Osteocyte (in vitro differentiated cells): ENCODE measurements at places on chromosomes 4 and X.
A peak's percentile ranks its signal among the peaks of the same experiment; 100 is the strongest.

GRCh38 chr4:16721613-16722291 lies 176.7 kb downstream of the LDB2 start:
- DNase-seq: no peak

DNA sequence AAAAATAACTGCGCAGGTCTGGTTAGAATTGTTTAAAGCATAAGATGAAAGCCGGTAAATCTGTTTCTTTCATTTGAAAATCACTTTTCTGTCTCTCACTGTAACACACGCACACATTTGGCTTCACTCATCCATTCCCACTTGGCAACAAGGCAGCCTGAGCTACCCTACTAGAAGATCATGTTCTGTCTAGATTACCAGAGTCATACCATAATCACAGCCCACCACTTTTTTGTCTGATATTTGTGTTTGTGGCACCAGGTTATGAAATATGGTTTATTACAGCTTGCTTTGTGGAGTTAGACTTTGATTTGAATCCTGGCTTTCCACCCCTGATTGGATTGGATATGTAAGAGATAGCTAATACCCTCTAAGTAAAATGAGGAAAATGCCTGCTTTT lies 2.2 kb downstream of the USO1 start:
- DNase-seq: no peak

- DNase-seq: no peak
Measured at GRCh38 chr4:112516066-112516470, at the start of gene NEUROG2. Gene NEUROG2, minus strand, starts transcription at chr4:112516180. Its CDS starts 705 bp downstream, at chr4:112515475.

GRCh38 chrX:19070555-19070994 lies 51.7 kb downstream of the ADGRG2 start:
- DNase-seq: no peak

GRCh38 chr4:41785665-41786064 lies 37.1 kb upstream of the PHOX2B start:
- no peak for DNase-seq

DNA sequence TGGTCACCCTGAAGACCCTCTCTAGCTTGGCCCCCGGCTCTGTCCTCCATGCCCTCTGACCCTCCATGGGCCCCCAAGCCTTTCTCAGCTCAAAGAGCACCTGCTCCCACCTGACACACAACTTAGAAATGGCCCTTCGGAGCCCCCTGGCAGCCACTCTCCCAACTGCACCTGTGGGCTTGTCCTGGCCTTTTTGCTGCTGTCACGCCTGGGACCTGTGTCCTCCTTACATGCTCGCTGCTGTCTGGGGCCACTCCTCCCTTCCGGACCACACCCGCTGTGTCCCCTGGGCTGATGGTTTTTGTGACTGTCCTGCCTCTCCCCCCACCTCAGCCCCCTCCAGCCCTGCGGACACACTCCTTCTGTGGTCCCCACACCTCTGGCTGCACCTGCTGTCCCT lies 106.2 kb upstream of the AFAP1 start:
- DNase-seq: no peak

DNA sequence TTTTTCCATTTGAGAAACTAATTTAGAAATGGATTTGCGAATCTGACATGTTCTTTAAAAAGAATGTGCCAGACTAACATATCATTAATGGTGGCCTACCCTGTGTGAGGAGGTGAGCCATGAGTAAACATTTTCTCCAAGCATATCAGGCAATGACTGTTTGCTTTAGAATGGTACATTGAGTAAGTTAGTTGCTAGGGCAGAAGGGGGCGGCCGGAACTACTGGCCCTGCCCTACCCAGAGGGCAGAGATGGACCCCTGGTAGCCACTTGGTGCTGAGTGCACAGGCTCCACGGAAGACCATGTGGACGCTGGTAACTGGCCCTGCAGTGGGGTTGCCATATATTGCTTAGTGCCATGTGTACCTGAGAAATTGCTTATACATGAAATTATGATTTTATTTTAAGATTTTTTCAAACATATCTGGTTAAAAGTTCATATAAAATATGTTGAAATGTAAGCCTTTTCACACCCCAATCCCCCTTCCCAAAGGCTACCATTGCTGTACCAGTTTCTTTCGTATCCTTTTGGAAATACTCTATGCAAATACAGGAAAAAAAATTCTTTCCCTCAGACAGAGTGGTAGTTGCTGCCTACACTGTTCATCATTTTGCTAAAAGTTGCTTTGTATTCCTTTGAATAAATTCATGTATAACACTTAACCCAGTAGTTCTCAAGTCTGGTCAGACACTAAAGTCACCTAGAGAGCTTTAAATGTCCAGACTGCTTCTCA lies 8.8 kb downstream of the FNIP2 start:
- no peak for DNase-seq

GRCh38 chr4:25402521-25402920 lies 25.5 kb downstream of the ANAPC4 start:
- no peak for DNase-seq

GRCh38 chr4:124266721-124267120 lies 445.8 kb downstream of the ANKRD50 start:
- no peak for DNase-seq

DNA sequence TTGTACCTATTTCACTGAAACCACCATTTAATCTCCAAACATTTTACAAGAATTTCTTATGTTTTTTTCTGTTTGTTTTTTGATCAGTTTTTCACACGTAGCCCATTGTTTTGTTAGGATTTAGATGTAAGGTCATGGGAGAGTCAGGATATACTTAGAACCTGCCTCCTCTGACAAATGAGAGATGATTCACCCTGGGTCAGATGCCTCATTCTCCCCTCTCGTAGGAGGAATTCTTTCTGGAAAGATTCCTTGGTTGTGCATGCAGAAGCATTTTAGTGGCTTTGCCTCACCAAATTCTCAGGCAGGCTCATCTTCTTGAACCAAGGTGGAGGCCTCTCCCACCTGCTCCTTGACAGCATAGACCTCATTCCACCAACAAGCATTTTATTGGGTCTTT lies 599.3 kb downstream of the SPRY1 start:
- DNase-seq: no peak

GRCh38 chr4:147060151-147060931 lies 114.7 kb upstream of the TTC29 start:
- no peak for DNase-seq

DNA sequence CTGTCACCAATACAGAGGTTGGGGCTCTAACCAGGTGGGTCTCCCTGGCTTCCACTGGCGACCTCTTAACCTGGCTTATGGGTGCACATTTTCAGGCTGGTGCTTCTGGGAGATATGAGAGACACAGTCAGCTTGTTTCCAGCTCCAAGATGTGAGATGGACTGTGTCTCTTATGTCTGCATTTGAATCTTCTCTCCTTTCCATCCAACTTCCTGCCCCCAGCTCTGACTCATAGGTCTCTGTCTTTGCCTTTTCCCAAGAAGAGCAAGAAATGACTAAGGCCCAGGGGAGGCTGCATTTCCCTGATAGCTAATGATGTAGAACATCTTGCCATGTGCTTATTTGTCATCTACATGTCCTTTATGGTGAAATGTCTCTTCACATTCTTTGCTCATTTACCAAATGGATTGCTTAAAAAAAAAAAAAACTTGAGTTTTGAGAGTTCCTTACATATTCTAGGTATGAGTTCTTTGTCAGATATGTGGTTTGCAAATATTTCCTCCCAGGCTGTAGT lies 3.2 kb upstream of the UXT start:
- DNase-seq: peak; percentile 46

- DNase-seq: no peak
Measured at GRCh38 chr4:183182873-183183725, 84.0 kb downstream of the WWC2 start.

DNA sequence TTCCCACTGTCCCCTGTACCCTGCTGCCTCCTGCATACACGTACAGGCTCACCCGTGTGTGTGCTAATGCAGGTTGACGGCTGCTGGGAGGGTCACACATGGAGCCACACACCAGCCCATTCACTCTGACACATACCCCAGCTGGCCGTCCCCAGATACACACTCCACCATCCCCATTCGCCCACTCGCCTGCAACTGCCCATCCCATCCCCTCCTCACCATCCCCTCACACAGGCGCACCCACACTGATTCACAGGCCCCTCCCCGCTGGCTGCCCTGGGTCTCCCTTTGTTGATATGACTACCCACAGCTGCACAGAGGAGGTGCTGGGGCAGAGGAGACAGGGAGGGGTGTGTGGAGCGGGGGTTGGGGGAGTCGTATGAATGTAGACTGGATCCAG lies 25.7 kb downstream of the PJA1 start:
- no peak for DNase-seq

- DNase-seq: no peak
Measured at GRCh38 chr4:22514001-22514400, 1.9 kb downstream of the ADGRA3 start.

GRCh38 chr4:144831971-144832370 lies 186.0 kb downstream of the HHIP start:
- no peak for DNase-seq

DNA sequence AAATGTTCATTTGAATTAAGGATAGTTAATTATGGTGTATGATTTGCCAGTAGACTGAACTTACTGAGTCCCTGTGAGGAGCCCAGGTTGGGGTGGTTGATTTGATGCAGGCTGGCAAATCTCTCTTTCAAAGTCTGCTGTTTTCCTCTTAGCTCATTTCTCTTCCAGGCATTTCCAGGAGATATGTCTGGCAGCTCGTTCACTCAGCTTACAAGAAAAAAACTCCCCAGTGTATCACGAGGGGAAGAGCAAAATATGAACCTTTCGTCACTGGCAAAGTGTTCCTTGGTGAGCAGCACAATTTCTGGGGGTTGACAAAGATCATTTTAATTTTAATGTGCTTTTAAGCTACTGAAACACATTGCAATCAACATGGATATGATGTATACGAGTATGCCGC lies 244.2 kb downstream of the CBLL2 start:
- no peak for DNase-seq

DNA sequence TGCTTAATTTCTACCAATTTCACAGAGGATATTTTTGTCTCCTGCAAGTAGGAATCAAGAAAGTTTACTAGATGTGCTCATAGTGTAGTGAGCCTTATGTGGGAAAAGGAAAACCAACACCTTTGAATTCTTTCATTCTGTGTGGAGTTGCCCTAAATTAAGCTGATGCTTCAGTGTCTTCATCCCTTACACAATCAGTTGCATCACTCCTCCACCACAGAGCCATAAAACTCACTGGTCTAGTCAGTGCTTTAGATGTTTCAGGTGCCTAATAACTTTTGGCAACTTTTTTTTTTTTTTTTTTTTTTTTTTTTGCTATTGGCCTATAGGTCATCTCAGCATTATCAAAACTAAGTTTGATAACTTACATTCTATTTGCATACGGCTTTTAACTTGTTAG lies 41.5 kb downstream of the HHIP start:
- no peak for DNase-seq
